Kidney (tissue), 22 donors: ENCODE measurements at places on chromosomes 1 and 21.

- H3K4me1 ChIP-seq: no peaks in the 10 kb centered on the region
- peaks cover 4% of the 10 kb centered on the region for H3K36me3 ChIP-seq
- H3K27me3 ChIP-seq: no peaks in the 10 kb centered on the region
- no peak overlapping the region for H3K27ac ChIP-seq
These were observed 39.6 kb downstream of the SDC3 start for GRCh38 chr1:30868833-30869435.

- no peak overlapping the region for H3K27ac ChIP-seq
- no peak overlapping the region for H3K4me3 ChIP-seq
- H3K27me3 ChIP-seq: no peaks in the 10 kb centered on the region
- no peaks in the 10 kb centered on the region for H3K36me3 ChIP-seq
These were observed 271.7 kb downstream of the NPHP4 start for GRCh38 chr1:5720484-5720883.

- no peaks in the 10 kb centered on the region for H3K36me3 ChIP-seq
- no peak overlapping the region for H3K27ac ChIP-seq
- no peak for DNase-seq
- no peak overlapping the region for H3K4me3 ChIP-seq
- no peaks in the 10 kb centered on the region for H3K27me3 ChIP-seq
These were observed 121.7 kb upstream of the PRDX6 start for GRCh38 chr1:173355281-173356031.

DNA sequence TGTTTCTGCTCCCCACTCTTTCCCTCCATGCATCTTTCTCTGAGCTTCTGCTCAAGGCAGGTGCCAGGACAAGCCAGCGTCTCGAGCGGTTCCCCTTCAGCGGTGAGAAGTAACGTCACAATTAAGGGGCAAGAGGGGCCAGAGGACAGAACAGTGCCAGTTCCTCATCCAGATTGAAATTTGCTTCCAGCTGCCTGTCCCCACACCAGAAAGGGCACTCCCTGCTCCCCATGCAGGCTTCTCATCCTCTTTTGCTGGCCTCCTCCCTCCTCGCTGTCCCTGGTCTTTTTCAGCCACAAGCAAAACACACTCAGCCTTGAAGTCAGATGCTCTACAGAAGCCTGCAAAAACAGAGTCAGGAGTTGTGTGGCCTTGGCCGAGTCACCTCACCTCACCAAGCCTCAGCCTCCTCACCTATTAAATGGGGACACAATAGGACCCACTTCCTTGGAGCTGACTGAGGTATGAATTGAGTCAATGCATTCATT, 35.0 kb upstream of the ECE1 start:
- H3K36me3 ChIP-seq: no peaks in the 10 kb centered on the region
- no peaks in the 10 kb centered on the region for H3K27me3 ChIP-seq
- DNase-seq: no peak
- H3K4me1 ChIP-seq: peaks cover 44% of the 10 kb centered on the region

GRCh38 chr1:111725192-111725591, 14.0 kb downstream of the INKA2 start:
- H3K27me3 ChIP-seq: no peaks in the 10 kb centered on the region
- H3K36me3 ChIP-seq: no peaks in the 10 kb centered on the region
- H3K27ac ChIP-seq: no peak overlapping the region
- H3K4me3 ChIP-seq: no peak overlapping the region
- no peaks in the 10 kb centered on the region for H3K4me1 ChIP-seq

GRCh38 chr1:31064718-31065309, 703 bp downstream of the PUM1 start:
- peak overlapping the region; percentile 77 for H3K4me3 ChIP-seq
- H3K36me3 ChIP-seq: no peaks in the 10 kb centered on the region
- H3K4me1 ChIP-seq: peaks cover 7% of the 10 kb centered on the region
- H3K27ac ChIP-seq: peak overlapping the region; percentile 97
- no peaks in the 10 kb centered on the region for H3K27me3 ChIP-seq
- no peak for DNase-seq

DNA sequence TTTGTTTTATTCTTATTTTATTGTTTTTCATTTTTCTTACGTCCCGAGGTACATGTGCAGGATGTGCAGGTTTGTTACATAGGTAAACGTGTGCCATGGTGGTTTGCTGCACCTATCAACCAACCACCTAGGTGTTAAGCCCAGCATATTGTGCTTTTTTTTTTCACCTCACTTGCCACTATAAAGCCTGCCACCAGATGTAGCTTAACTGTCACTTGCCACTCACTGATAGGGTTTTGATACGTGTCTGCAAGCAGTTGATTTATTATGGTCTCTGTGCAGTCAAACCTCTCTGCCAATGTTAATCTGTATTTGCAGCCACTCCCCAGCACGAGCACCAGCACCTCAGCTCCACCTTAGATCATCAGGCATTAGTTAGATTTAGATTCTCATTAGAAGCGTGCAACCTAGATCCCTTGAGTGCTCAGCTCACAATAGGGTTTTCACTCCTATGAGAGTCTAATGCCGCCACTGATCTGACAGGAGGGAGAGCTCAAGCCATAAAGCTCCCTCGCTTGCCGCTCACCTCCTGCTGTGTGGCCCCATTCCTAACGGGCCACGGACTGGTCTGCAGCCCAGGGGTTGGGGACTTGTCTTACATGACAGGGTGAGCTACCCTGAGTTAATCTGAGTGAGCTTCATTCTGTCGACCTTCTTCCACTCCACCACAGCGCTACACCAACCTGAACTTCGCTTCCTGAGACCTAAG, 17.9 kb upstream of the ABCG1 start:
- no peak overlapping the region for H3K27ac ChIP-seq
- no peaks in the 10 kb centered on the region for H3K36me3 ChIP-seq
- no peak for DNase-seq
- H3K4me1 ChIP-seq: peaks cover 2% of the 10 kb centered on the region
- H3K4me3 ChIP-seq: no peak overlapping the region

DNA sequence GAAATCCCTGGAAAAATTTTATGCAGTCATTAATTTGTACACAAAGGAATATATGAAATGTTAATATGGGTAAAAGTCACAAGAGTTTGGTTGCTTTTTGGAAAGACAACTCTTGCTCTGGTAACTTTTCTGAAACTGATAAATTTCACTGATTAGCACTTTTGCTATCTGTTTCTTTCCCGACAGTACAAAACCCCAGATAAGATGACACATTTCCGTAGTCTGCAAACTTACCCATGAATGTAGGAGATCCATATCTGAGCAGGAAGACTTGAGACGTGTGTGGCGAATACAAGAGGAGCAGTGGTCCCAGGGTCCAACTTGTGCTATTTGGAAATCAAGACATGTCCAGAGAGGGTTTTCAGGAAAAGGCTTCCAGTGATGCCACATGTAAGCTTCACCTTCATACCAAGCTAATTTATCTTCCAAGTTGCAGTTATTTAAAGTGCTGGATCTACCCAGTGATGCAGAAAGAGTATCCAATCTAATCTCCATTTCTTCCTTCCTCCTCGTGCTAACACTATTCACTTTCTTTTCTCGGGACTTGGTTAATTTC, 35.9 kb upstream of the SAMSN1 start:
- H3K27ac ChIP-seq: no peak overlapping the region
- no peak for DNase-seq
- H3K27me3 ChIP-seq: no peaks in the 10 kb centered on the region
- H3K4me1 ChIP-seq: no peaks in the 10 kb centered on the region
- H3K36me3 ChIP-seq: no peaks in the 10 kb centered on the region
- H3K4me3 ChIP-seq: no peak overlapping the region

GRCh38 chr1:214397497-214397896, 116.5 kb downstream of the SMYD2 start:
- H3K36me3 ChIP-seq: no peaks in the 10 kb centered on the region
- no peak overlapping the region for H3K4me3 ChIP-seq
- DNase-seq: peak; percentile 51
- no peak overlapping the region for H3K27ac ChIP-seq

DNA sequence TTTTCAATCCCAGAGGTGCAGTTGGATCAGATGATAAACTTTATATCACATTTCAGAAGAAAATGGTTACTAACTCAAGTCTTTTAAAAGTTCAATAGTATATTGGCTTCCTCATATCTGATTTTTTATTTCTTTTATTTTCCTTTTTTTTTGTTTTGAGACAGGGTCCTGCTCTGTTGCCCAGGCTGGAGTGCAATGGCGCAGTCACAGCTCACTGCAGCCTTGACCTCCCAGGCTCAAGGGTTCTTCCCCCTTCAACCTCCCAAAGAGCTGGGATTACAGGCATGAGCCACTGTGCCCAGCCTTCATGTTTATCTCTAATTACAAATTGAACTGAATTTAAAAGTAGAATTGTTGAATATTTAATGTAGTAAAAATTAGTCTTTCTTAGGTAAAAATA, 13.9 kb downstream of the FLVCR1 start:
- no peaks in the 10 kb centered on the region for H3K4me1 ChIP-seq
- H3K27ac ChIP-seq: no peak overlapping the region
- no peak for DNase-seq
- no peaks in the 10 kb centered on the region for H3K27me3 ChIP-seq
- no peak overlapping the region for H3K4me3 ChIP-seq
- H3K36me3 ChIP-seq: peaks cover 2% of the 10 kb centered on the region

GRCh38 chr21:46054451-46054881, 43.4 kb upstream of the COL6A2 start:
- H3K36me3 ChIP-seq: no peaks in the 10 kb centered on the region
- no peak for DNase-seq
- no peaks in the 10 kb centered on the region for H3K27me3 ChIP-seq

GRCh38 chr1:81899214-81899821, 98.6 kb downstream of the ADGRL2 start:
- H3K4me3 ChIP-seq: no peak overlapping the region
- no peaks in the 10 kb centered on the region for H3K27me3 ChIP-seq
- DNase-seq: no peak
- no peaks in the 10 kb centered on the region for H3K36me3 ChIP-seq
- H3K27ac ChIP-seq: no peak overlapping the region

- H3K27me3 ChIP-seq: no peaks in the 10 kb centered on the region
- H3K4me1 ChIP-seq: no peaks in the 10 kb centered on the region
- H3K27ac ChIP-seq: no peak overlapping the region
- no peak overlapping the region for H3K4me3 ChIP-seq
These were observed 20.9 kb downstream of the LAMC1 start for GRCh38 chr1:183043872-183044854.

- peak; percentile 73 for DNase-seq
- H3K4me3 ChIP-seq: peak overlapping the region; percentile 87
- H3K36me3 ChIP-seq: no peaks in the 10 kb centered on the region
- peak overlapping the region; percentile 83 for H3K27ac ChIP-seq
- H3K27me3 ChIP-seq: no peaks in the 10 kb centered on the region
These were observed 646 bp downstream of the IER5 start for GRCh38 chr1:181089017-181089675.

GRCh38 chr1:225934711-225935110, 6.3 kb downstream of the LEFTY2 start:
- no peaks in the 10 kb centered on the region for H3K27me3 ChIP-seq
- H3K4me1 ChIP-seq: no peaks in the 10 kb centered on the region
- H3K36me3 ChIP-seq: no peaks in the 10 kb centered on the region
- no peak for DNase-seq

- no peaks in the 10 kb centered on the region for H3K4me1 ChIP-seq
- no peaks in the 10 kb centered on the region for H3K27me3 ChIP-seq
- no peaks in the 10 kb centered on the region for H3K36me3 ChIP-seq
- no peak overlapping the region for H3K27ac ChIP-seq
- no peak overlapping the region for H3K4me3 ChIP-seq
These were observed 20.6 kb upstream of the EGLN1 start for GRCh38 chr1:231442735-231443134.

GRCh38 chr1:76138217-76138616, 63.7 kb downstream of the ST6GALNAC3 start:
- no peaks in the 10 kb centered on the region for H3K36me3 ChIP-seq
- H3K27me3 ChIP-seq: no peaks in the 10 kb centered on the region
- H3K4me3 ChIP-seq: no peak overlapping the region
- H3K27ac ChIP-seq: no peak overlapping the region
- DNase-seq: no peak
